ENCODE measurements at places on chromosomes 11 and 22.

- no peak for DNase-seq
Observed at GRCh38 chr11:36062796-36063365, 119.0 kb downstream of the LDLRAD3 start.

DNA sequence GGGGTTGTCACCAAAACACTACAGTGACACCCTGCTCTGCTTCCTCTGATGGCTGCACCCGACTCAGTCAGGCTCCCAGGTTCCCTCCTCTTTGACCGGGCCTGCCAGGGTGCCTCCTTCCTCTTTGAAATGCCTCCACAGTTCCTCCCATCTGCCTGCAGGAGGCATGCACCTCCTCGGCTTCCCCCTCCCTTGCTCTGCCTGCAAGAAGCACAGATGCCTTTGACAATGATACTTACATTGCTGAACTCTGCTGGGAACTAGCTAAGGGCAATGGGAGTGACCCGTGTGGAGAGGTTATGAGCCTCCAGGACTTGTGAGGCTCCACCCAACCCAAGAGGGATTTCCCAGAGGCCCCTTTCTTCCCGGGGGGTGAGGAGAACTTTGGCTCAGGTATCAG lies 674.1 kb downstream of the OPCML start:
- DNase-seq, result no peak

- DNase-seq, result no peak
Observed at GRCh38 chr22:49953027-49953679, 7.4 kb upstream of the PIM3 start.

- no peak for DNase-seq
Observed at GRCh38 chr11:33753304-33753967, 17.2 kb upstream of the CD59 start.

- DNase-seq, result peak; percentile 96
Observed at GRCh38 chr11:47355283-47356128, 3.0 kb upstream of the MYBPC3 start.

- DNase-seq, result no peak
Observed at GRCh38 chr11:123822032-123822431, 15.9 kb upstream of the OR6M1 start.

- DNase-seq, result no peak
Observed at GRCh38 chr11:16169956-16170847, 186.1 kb downstream of the SOX6 start.

GRCh38 chr11:116729501-116730240 lies 43.1 kb downstream of the BUD13 start:
- no peak for DNase-seq

DNA sequence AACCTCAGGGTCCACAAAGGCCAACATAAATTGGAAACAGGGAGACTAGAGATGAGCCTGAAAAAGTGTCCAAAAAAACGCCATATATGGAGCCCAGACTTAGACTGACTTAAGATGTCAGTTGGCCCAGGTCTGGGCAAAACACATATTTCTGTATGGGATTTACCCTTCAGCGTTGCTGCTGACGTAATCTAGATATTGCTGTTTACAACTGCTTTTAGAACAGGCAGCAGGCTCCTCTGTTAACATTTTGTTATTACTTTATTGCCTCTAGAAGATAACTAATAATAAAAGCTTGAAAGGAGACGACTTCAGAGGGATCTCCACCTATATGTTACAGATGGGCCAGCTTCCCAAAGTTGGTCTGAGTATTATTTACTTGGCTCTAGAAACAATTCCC lies 8.7 kb downstream of the ME3 start:
- no peak for DNase-seq

DNA sequence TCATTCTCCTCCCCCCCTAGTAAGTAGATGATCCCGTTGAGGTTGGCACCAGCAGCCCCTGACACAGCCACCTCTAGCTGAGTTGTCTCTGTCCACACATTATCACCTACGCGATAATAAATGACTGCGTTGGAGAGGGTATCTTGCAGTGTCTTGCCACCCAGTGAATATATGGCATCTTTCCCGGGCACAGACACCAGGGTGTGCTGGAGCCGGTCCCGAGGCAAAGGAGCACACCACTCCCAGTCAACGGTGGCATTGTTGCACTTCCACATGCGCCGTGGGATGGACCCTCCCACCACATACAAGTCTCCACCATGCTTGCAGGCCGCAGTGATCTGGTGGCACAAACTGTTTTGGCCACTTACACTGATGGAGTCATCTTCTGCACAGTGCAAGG lies 5.4 kb downstream of the KBTBD4 start:
- no peak for DNase-seq

- no peak for DNase-seq
Observed at GRCh38 chr11:9396310-9396709, 11.9 kb downstream of the IPO7 start.

DNA sequence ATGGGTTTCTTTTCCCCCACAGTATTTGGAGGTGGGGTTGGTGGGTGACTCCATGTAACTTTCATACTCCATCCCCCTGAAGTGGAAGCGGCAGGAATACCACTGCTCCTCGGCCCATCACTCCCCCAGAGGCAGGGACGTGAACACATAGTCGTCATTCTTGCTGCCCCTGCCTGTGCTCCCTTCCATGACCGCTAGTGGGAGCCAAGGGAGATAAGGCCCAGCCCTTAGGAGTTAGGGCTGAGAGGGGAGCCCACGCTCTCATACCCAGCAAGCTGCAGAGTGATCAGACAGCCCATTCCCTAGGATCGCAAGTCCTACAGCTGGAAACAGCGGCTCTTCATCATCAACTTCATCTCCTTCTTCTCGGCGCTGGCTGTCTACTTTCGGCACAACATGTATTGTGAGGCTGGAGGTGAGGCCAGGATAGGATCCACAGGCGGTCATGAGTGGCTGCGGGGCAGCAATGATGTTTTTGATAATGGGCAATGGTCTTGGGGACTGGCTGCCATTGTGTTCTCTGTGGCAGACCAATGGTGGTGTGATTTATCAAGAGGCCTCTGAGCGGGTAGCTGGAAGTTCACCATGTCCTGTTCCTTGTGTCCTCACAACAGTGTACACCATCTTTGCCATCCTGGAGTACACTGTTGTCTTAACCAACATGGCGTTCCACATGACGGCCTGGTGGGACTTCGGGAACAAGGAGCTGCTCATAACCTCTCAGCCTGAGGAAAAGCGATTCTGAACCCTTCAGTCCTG lies 15.9 kb downstream of the RHOG start:
- peak; percentile 32 for DNase-seq

DNA sequence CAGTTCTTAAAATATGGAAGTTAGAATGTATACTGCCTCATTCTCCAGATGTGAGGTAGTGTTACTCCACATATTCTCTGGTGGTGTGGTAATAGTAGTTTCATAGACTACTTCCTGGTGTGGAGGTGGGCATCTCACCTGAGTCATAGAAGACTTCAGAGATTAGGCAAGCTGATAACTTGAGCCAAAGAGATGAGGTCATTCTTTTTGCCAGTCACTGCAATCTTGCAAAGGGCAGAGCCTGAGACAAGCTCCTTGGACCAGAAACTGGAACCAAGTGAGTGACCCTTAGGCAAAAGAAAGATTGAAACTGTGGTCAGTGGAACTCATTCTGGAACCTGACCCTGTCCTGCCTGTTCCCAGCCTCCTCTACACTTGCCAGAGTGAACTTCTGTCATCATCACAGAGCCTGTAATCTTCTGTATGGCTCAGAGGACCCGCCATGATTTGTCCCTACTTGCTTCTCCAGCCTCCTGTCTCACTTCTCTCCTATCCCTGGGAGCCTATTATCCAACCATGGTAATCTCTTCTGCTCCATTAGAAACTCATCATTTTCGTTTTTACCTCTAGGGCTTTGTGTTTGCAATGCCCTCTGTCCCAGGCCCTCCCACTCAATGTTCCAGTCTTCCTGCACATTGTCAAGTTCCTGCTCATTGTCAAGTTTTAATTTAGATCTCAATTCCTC lies 10.6 kb upstream of the CCDC83 start:
- no peak for DNase-seq

GRCh38 chr11:14956111-14956510 lies 16.0 kb downstream of the CALCA start:
- no peak for DNase-seq

- no peak for DNase-seq
Observed at GRCh38 chr11:8241373-8242117, 22.1 kb downstream of the LMO1 start.

DNA sequence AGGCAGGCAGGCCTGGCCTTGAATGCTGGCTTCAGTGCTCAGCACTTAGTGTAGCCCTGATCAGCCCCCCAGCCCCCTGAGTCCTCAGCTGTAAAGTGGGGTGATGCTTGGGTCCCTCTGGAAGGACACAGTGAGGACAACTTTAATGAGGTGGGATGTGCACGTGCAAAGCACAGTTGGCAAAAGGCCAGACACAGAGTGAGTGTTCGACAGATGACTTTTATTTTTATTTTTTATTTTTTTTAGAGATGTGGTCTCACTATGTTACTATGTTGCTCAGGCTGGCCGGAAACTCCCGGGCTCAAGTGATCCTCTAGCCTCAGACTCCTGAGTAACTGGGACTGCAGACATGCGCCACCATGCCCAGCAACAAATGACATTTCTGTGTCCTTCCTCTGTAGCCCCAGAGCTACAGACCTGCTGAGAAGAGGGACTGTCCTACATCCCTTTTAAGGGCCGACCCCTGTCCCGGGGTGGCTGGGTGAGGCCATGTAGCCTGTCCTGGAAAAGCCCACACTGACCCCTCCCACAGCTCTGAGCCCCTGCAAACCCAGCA lies 6.9 kb upstream of the C11orf96 start:
- DNase-seq, result no peak

Measured in NCI-H1930 (cell line).